Activated naive CD4-positive, alpha-beta T cell treated with anti-CD3 and anti-CD28 coated beads, Interleukin-2, amount 50 U/mL, for 16 hours (primary cell): ENCODE measurements at places on chromosomes 11 and 22.

DNA sequence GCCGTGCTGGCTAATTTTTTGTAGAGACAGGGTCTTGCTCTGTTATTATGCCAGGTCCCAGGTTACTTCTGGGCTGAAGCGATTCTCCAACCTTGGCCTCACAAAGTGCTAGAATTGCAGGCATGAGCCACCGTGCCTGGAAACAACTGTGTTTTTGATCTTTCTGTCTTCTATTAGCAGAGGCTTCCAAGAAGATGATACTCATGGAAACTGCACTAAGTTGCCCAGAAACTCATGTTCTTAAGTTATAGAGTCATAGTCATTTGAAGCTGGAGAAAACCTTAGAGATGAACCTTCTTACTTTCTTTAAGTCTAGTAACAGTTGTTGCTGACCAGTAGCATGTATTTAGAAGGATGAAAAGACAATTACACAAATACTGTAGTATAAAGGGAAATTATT is 37.1 kb upstream of the HSPA8 start:
- DNase-seq, result no peak

GRCh38 chr11:123628936-123629683 is 25.3 kb downstream of the SCN3B start:
- no peak for DNase-seq

GRCh38 chr11:103920449-103920848 is 116.0 kb upstream of the DDI1 start:
- DNase-seq, result no peak

DNA sequence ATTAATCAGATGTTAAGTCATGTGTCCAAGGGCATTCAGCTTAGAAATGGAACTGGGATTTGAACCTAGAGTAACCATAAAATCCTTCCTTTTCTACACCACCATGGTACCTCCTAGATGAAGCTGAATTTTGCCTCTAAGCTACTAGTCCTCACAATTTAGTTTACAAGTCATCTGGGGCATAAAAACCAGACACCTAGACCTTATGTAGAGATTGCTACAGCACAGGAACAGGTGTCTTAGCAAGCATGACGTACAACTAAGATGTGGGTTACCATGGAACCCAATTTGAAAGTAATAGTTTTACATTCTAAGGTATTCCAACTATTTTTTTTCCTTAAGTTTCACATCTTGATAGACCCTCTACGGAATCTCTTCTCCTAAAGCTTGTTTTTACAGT is 9.2 kb downstream of the TMEM216 start:
- DNase-seq, result no peak

- DNase-seq, result no peak
Observed at GRCh38 chr11:79044201-79044600, 396.6 kb downstream of the TENM4 start.

- peak; percentile 6 for DNase-seq
Observed at GRCh38 chr22:20583471-20583922, 76.1 kb downstream of the MED15 start.

GRCh38 chr11:105577641-105578040 is 32.2 kb upstream of the GRIA4 start:
- no peak for DNase-seq

DNA sequence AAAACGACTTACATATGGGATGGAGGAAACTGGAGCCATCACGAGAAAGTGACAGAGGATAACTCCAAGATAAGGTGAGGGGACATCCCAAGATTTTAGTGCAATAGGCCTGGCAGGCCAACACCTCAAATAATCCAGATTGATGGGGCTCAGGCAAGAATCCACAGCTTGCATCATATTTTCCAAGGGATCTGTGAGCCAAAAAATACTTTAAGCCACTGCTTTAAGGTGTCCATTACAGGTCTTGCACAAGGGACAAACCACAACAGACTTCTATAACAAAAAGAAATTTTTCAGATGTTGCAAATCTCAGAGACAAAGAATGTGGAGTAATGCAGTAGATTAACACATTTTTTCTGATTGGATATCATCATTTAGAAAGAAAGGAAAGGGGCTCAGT is 45.6 kb downstream of the DENND5A start:
- DNase-seq, result no peak

GRCh38 chr11:70210051-70210501 is 7.0 kb downstream of the FADD start:
- no peak for DNase-seq

DNA sequence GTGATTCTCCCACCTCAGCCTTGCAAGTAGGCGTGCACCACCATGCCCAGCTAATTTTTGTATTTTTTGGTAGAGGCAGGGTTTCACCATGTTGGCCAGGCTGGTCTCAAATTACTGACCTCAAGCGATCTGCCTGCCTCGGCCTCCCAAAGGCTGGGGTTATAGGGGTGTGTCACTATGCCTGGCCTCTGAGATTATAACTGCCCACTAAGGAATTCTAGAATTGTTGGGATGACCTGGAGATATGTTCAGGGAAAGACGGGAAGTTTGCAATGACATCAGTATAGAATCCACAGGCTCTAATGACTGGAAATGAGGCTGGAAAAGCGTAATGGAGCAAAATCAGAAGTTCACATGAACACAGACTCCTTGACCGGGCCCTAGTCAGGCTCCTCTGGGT is 62.2 kb downstream of the CLMP start:
- no peak for DNase-seq
